ENCODE measurements at places on chromosomes 12 and 14.

GRCh38 chr14:91337699-91338335 lies 79.8 kb downstream of the CCDC88C start:
- peaks cover 18% of the 10 kb centered on the region for H3K4me1 ChIP-seq
- DNase-seq: peak; percentile 44
- H3K27ac ChIP-seq: no peak overlapping the region
- no peak overlapping the region for H3K4me3 ChIP-seq
- no peaks in the 10 kb centered on the region for H3K36me3 ChIP-seq
- H3K27me3 ChIP-seq: no peaks in the 10 kb centered on the region

DNA sequence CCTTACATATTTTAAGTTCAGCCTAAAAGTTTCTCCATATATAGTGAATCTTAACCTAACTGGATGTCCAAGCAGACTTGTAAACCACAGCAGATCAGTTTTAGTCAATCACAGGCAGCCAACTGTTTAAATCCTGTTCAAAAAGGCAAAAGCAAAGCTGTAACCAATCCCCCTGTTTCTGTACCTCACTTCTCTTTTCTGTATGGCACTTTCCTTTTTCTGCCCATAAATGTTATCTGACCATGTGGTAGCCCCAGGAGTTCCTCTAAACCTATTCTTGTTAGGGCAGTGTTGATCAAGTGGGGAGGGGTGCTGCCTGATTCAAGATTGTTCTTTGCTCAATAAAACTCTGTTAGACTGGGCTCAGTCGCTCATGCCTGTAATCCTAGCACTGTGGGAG lies 8.5 kb upstream of the DACT1 start:
- H3K4me3 ChIP-seq: no peak overlapping the region
- H3K4me1 ChIP-seq: no peaks in the 10 kb centered on the region
- no peaks in the 10 kb centered on the region for H3K36me3 ChIP-seq
- H3K27me3 ChIP-seq: peaks cover 3% of the 10 kb centered on the region
- H3K27ac ChIP-seq: no peak overlapping the region

DNA sequence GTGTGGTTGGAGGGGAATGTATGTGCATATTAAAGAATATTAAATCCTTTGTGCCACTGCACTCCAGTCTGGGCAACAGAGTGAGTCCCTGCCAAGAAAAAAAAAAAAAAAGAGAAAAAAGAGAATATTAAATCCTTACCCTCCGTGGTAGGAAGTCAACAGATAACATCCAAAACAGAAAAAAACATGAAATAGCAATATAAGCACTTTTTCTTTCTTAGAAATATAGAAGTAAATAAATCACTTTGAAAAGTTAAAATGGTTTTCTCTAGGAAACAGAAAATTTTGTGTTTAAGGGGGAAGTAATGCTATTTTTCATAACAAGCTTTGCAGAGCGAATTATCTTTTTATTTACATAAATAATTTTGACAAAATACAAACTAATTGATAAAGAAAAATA lies 17.6 kb downstream of the SOS2 start:
- peaks cover 23% of the 10 kb centered on the region for H3K4me1 ChIP-seq
- no peaks in the 10 kb centered on the region for H3K36me3 ChIP-seq
- H3K27me3 ChIP-seq: no peaks in the 10 kb centered on the region
- no peak overlapping the region for H3K4me3 ChIP-seq
- no peak for DNase-seq

DNA sequence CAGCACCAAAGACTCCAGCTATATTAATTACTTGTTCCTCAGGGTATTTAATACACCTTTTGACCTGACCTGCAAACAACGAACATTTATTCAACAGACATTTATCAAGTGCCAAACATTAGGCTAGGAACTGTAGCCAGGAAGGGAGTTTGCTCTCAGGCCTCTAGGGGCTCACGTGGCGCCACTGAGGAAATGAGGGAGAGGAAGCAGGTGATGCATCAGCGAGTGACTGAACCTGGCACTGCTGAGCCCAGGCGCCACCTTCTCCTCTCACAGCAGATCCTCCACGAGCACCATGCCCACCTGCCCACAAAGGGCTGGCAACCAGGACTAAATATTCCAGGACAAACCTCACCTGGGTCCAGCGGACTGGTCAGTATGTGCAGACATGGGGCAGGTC lies 50.2 kb downstream of the SETD3 start:
- no peaks in the 10 kb centered on the region for H3K27me3 ChIP-seq
- peaks cover 28% of the 10 kb centered on the region for H3K36me3 ChIP-seq
- peaks cover 50% of the 10 kb centered on the region for H3K4me1 ChIP-seq

DNA sequence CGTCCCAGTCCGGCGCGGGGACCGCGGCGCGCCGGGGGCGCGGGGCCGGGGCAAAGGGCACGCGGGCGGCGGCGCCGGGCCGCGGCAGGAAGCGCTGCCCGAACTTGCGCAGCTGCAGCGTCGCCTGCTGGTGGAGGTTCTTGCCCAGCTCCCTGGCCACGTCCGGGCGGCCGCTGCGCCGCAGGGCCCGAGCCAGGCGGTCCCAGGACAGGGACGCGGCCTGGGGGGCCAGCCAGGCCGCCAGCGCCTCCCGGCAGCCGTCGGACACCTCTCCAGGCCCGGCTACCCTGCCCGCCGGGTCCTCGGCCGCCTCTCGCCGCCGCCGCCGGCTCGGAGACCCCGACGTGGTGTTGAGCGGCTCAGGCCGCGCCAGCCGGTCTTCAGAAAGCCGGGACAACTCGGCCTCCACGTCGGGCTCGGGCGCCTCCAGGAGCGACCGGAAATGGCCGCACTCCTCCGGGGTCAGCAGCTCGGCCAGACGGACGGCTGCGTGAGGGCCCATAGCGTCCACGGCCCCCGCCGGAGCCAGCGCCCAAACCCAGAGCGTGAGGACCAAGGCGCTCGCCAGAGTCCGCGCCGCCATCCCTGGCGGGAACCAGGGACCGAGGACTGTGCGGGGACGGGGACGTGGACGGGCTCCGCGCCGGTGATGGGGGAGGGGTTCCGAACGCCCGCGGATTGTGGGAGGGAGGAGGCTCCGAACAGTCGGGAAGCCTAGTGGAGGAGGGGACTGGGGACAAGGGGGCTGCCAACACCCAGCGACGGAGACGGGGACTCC lies 34.0 kb downstream of the FIGNL2 start:
- H3K27ac ChIP-seq: peak overlapping the region; percentile 74
- peaks cover 2% of the 10 kb centered on the region for H3K27me3 ChIP-seq
- peak overlapping the region; percentile 74 for H3K4me3 ChIP-seq
- peaks cover 10% of the 10 kb centered on the region for H3K4me1 ChIP-seq
- peak; percentile 85 for DNase-seq

DNA sequence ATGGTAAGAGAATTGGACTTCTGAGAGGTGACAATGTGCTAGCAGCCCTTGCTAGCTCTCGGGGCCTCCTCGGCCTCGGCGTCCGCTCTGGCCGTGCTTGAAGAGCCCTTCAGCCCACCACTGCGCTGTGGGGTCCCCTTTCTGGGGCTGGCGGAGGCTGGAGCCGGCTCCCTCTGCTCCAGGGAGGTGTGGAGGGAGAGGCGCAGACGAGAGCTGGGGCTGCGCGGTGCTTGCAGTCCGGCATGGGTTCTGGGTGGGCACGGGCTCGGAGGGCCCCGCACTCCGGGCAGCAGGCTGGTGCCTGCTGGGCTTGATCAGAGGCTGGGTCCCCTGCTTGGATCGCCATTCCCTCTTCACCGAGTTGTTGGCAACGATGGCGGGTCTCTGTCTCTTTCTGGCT lies 226.4 kb upstream of the AMIGO2 start:
- H3K27me3 ChIP-seq: no peaks in the 10 kb centered on the region
- no peak for DNase-seq
- H3K4me1 ChIP-seq: peaks cover 49% of the 10 kb centered on the region
- no peaks in the 10 kb centered on the region for H3K36me3 ChIP-seq

DNA sequence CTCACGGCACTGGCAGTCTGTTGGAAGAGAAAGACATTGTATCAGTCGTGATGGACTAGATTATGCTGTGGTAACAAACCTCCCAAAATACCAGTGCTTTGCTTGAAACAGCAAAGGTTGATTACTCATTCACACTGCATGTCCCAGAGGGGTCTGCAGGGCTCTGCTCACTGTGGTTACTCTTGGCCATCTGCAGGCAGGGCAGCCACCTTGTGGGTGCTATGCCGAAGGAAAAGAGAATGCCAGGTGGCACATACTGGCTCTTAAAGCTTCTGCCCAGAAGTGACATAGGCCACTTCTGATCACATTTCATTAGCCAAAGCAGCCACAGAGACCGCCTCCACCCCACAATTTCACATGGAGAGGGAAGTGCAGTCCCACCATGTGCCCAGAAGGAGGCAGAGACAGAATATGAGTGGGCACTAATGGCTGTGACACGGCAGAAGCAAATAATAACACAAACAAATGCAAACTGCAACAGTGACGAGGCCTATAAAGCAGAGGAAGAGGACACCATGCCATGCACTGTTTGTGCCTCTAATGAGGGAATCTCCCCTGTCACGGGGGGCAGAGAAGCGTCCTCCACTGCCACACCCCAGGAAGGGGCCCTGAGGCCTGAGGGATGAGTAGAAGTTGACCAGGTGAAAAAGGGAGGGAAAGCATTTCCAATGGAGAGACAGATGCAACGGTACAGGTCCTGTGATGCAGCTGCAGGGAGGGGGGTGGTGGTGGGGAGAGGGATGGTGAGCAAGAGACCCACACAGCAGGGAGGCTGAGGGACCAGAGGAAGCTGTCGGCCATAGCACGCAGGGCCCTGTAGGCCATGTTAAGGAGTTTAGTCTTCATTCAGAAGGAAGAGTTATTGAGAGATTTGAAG lies 51.7 kb upstream of the KICS2 start:
- no peak for DNase-seq
- peaks cover 3% of the 10 kb centered on the region for H3K27me3 ChIP-seq
- no peaks in the 10 kb centered on the region for H3K36me3 ChIP-seq
- H3K4me3 ChIP-seq: no peak overlapping the region

DNA sequence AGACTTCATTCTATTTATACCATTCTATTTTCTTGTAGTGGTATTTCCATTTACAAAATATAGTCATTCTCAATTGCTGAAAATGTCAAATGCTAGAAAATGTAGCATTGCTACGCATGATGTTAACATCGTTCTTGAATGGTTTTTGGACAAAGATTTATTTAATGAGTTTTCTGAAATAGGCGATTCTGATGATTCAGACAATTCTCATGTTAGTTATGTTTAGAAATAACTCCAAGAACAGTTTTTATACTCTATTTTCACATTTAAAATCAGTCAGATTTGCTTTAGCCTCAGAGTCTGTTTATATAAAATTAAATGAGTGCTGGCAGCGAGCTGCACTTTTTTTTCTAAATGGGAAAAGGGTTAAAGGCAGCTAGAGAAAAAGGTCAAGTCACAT lies 414.8 kb upstream of the MGAT4C start:
- H3K4me1 ChIP-seq: no peaks in the 10 kb centered on the region
- no peak overlapping the region for H3K4me3 ChIP-seq
- peaks cover 4% of the 10 kb centered on the region for H3K36me3 ChIP-seq

DNA sequence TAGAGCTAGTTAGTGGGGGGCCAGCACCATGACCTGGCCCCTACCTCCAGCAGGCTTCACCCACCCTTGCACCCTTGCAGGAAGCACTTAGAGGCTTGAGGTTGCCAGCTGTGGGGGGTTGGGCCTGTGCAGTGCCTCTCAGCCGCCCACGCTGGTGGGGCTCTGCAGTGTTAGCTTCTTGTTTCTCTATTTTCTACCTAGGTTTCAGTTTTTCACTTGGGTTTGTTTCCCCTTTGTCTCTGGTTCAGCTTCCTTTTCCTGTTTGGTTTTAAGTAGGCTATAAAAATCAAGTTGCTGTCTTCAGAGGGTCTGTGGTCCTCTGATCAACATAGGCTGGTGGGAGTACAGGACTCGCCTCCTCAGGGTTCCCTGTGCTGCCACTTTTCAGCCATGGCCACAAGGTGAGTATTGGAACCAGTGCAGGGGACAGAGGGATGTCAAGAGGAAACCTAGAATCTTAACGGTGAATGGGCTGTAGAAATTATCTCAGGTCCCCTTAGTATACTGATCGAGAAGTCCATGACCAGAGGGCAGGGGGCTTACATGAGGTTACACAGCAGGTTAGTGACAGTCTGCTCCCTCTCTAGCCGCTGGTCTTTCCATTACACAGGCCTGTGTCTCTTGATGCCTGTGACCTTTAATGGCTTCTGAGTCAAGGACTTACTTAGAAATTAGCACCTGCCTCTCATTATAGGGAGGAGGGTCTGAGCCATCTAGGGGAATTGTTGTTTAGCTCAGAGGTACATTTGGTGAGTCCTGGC lies at the start of gene EVL:
EVL (plus strand) TSS at position 312 of the 761 bp plus-strand sequence; CDS start at position 391, 79 bp downstream.
- peak within 1 kb of the TSS; percentile 93 for H3K27ac ChIP-seq
- no peaks in the 10 kb centered on the region for H3K27me3 ChIP-seq
- peaks cover 87% of the 10 kb centered on the region for H3K4me1 ChIP-seq
- H3K4me3 ChIP-seq: peak within 1 kb of the TSS; percentile 97
- no peaks in the 10 kb centered on the region for H3K36me3 ChIP-seq

GRCh38 chr12:91343010-91343409 lies 160.4 kb upstream of the DCN start:
- peaks cover 19% of the 10 kb centered on the region for H3K27me3 ChIP-seq
- no peak for DNase-seq
- no peaks in the 10 kb centered on the region for H3K36me3 ChIP-seq
- no peak overlapping the region for H3K27ac ChIP-seq

GRCh38 chr14:77681196-77682157 lies 26.3 kb downstream of the ALKBH1 start:
- no peaks in the 10 kb centered on the region for H3K36me3 ChIP-seq
- no peak overlapping the region for H3K4me3 ChIP-seq
- no peaks in the 10 kb centered on the region for H3K27me3 ChIP-seq
- peaks cover 3% of the 10 kb centered on the region for H3K4me1 ChIP-seq
- no peak for DNase-seq

- no peak overlapping the region for H3K27ac ChIP-seq
- H3K4me1 ChIP-seq: no peaks in the 10 kb centered on the region
- no peaks in the 10 kb centered on the region for H3K36me3 ChIP-seq
- DNase-seq: no peak
Measured at GRCh38 chr12:88416786-88417185, 163.5 kb downstream of the KITLG start.

GRCh38 chr12:89263900-89264299 lies 88.4 kb downstream of the DUSP6 start:
- H3K27me3 ChIP-seq: no peaks in the 10 kb centered on the region
- H3K27ac ChIP-seq: no peak overlapping the region
- DNase-seq: no peak
- no peaks in the 10 kb centered on the region for H3K36me3 ChIP-seq
